Spleen (tissue), 13 donors: ENCODE measurements at places on chromosomes 5 and 9. TPM values are rescaled to one million over a fixed set of nuclear protein-coding genes. Genes with fewer than 3 reads are reported as not detected.

Gene ECSCR
- total RNA-seq, result 20.8 TPM

Gene PCDHA8
- 0.33 TPM for total RNA-seq

Gene ZBTB26
- 10.9 TPM for total RNA-seq

DNA sequence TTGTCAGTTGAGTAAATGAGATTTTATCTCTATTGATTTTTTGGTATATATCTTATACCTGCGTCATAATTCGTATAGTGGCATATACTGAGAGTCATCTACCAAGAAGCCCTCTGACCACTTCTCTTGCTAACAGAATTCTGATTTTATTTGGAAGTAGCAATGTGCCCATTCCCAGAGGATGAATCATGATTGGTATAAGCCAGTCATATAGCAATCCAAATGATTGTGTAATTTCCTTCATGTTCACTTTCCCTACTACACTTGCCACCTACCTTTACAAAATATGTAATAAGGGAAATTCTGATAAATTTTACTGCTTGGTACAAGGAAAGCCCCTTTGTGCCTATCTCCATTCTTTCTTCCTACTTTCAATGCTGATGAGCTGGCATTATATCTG lies 16.1 kb upstream of the ZNF462 start:
- DNase-seq, result no peak

DNA sequence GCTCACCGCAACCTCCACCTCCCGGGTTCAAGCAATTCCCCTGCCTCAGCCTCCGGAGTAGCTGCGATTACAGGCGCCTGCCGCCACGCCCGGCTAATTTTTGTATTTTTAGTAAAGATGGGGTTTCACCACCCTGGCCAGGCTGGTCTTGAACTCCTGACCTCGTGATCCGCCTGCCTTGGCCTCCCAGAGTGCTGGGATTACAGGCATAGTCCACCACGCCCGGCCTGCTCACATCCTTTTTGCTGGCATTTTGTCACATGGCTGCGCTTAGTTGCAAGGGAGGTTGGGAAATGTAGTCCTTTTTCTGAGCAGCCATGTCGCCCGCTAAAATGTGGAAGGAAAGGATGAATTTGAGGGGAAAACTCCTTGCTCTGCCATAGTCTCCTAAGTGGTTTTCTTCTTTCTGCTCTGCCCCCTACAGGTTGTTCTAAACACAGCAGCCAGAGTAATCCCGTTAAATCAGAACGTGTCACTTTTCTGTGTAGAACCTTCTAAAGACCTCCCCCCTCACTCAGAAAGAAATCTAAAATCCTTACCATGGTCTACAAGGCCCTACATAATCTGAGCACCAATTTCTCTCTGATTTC lies 57.8 kb upstream of the HSPA9 start:
- DNase-seq, result peak; percentile 81

- DNase-seq, result no peak
Observed at GRCh38 chr9:92003308-92004044, 53.4 kb upstream of the ROR2 start.

DNA sequence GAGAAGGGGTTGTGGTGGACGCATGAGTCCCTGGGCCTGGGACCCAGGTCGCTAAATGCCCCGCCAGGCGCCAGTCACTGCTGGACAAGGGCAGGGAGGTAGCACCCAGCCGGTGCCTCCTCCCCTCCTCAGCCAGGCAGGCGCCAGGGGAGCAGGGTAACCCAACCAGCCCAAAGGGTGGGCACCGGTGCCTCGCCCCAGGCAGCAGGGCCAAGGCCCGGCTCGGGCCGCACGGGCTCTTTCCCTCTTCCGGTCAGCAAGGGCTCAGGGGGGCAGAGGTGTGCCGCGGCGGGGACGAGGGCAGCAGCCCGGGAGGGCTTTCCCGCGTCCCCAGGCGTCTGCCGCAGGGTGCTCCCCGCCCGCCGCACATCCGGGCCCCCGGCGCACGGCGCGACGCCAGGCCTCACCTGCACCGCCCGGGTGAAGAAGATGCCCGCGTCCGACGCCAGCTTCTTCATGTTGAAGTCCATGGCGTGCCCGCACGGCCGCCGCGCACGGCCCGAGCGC lies 393 bp downstream of the SH3GLB2 start:
- peak; percentile 96 for DNase-seq

DNA sequence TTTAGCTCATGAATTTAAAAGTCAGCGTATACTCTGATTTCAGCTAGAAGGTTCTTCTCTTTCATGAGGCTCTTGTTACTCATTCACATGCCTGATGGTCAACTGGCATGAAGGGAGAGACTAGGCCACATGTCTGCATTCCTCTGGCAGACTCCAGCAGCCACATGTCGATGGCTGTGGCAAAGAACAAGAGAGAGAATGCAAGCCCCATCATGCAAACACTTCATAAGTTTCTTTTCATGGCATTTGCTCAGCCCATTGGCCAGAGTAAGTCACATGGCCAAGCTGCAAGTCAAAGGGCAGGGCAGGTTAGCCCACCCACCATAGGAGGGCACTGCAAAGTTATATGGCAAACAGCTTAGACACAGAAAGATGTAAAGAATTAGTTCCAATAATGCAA lies 5.4 kb downstream of the KCNV2 start:
- no peak for DNase-seq

- no peak for DNase-seq
Observed at GRCh38 chr9:106915851-106916250, 52.9 kb downstream of the ZNF462 start.

DNA sequence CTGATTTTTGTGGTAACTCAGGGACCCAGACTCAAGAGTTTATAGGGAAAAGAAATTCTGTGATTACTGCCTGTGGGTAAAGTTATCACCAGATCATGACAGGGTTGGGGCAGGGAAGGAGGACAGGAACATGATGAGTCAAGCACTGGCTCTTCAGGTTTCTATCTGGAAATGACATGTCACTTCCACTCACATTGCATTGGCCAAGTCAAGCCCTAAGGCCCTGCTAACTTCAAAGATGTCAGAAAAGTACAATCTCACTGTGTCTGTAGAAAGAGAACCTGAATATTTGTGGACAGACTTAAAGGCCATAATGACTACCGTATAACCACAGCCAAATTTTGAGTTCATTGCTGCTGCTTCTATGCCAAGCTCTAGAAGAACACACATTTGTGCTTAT lies 187.7 kb downstream of the TLE4 start:
- DNase-seq, result no peak

GRCh38 chr5:168661593-168662485 lies 82.7 kb upstream of the PANK3 start:
- no peak for DNase-seq

GRCh38 chr5:57349214-57349613 lies 133.4 kb downstream of the ACTBL2 start:
- DNase-seq, result no peak

GRCh38 chr9:96449523-96449844 lies 485 bp upstream of the HABP4 start:
- DNase-seq, result no peak
